ENCODE measurements at places on chromosomes 12 and 14.

- DNase-seq: no peak
Measured at GRCh38 chr14:75254901-75255584, 23.6 kb upstream of the FOS start.

DNA sequence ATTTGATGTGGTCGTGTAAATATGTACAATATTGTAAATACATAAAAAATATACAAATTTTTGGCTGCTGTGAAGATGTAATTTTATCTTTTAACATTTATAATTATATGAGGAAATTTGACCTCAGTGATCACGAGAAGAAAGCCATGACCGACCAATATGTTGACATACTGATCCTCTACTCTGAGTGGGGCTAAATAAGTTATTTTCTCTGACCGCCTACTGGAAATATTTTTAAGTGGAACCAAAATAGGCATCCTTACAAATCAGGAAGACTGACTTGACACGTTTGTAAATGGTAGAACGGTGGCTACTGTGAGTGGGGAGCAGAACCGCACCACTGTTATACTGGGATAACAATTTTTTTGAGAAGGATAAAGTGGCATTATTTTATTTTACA is 49.6 kb downstream of the TBK1 start:
- no peak for DNase-seq

- DNase-seq: no peak
Measured at GRCh38 chr14:64388533-64389285, 556 bp downstream of the MTHFD1 start.

- DNase-seq: no peak
Measured at GRCh38 chr14:20428010-20428365, 8.0 kb downstream of the KLHL33 start.

DNA sequence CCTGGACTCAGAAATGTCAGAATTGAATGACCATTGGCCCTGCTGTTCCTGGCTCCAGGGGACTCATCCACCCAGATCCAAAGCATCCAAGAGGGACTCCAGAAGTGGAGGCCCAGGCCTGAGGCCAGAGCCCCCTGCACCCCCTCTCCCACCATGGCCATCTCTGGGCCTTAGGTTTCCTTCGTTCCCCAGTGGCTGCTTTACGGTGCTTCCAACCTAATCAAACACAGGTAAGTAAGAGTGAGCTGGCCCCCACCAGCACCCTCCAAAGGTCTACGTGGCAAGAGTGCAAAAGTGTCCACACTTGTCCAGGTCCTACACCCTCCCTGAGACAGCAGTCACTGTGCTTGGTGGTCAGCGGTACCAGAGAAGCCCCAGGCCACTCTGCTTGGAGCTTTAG is 139.0 kb downstream of the DPF3 start:
- DNase-seq: no peak

All from Jurkat, Clone E6-1 (cell line).